Heart left ventricle (tissue), 16 donors: ENCODE measurements at places on chromosomes 11 and 22.

DNA sequence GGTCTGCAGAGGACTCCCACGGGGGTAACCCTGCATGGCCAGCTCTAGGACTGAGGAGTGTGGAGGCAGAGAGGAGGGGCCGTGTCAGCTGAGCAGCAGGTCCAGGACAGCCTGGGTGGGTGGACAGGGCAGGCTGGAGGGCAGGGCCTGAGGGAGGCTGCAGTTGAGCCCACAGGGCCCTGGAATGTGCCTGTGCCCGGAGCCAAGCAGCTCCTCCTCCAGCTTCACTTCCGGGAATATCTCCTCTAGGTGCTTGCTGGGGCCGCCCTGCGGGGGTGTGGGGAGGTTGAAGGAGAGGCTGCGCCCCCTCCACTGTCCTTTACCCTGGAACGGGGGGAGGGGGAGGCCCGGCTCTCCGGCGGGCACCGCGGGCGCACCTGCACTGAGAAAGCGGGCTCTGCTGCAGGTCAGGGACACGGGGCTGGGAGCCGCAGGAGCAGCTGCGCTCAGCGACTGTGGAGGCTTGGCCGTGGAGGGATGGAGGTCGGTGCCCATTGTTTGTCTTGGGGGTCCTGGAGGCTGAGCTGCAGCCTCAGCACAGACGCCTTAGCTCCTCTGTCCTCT lies 1293.2 kb downstream of the BRD1 start:
- no peak for DNase-seq

DNA sequence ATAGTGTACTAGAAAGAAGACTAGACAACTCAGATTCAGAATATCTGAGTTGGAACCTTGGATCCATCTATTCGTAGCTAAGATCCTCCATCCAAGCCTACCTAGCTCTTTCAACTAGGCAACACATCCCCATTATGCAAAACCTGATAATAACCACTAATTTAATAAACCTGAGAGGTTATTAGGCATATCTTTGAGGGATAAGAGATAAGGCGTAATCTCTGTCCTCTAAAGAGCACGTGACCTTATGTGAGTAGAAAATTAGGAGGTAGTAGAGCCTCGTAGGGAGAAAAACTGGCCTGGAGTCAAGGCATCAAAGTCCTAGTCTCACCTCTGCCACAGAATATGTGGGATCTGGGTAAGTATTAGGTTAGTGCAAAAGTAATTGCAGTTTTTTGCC lies 87.8 kb downstream of the FAM168A start:
- no peak for DNase-seq

DNA sequence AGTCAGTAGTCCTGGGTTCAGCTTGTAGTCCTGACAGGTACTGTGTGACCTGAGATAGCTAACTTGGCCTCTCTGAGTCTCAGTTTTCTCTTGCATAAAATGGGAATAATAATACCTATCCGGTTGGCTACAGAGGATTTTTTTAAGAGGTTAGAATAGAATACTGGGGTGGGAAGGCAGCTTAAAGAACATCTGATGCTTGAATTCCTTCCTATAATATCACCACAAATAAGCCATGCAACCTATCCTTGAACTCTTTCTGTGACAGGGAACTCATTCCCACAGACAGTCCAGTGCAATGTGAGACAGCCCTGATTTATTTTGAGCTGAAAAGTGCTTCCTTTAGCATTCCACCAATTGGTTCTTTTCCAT lies 110.1 kb downstream of the CCDC81 start:
- no peak for DNase-seq

DNA sequence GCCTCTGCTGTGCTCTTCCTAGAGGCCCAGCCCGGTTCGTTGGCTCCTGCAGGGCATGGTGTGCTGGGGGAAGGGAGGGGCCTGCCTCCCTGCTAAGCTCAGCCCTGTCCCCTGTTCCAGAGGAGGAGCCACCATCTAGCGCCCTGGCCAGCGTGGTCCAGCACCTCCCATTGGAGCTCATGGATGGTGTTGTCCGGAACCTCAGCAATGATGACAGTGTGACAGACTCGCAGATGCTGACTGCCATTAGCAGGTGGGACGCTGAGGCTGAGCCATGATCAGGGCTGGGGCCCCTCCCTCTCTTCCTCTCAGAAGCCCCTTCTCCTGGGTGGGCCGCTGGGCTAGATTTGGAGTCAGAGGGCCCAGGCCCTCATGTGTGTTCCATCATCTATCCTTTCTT lies 9.1 kb downstream of the USP35 start:
- DNase-seq = no peak

DNA sequence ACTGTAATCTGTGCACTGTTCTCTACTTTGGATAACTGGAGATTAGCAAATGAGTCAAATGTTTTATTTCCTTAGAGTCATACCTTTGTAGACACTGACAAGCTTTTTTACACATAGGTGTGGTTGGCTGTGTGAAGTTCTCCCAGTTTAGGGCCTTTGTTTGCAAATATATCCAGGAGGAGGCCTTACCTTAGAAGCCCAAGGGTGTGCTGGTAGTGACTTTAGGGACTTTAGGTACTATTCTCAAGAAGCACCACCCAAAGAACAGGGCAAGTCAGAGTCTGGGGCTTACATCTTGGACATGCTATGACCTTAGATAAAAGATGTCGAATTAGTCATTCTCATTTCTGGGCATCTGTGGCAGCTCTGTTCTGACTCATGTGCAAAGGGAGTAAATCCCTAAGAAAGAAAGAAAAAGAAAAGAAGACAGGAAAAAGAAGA lies 4.8 kb upstream of the FAR1 start:
- no peak for DNase-seq

- DNase-seq = no peak
Observed at GRCh38 chr11:86511086-86511551, 136.4 kb downstream of the CCDC81 start.

- DNase-seq = peak; percentile 52
Observed at GRCh38 chr11:10770626-10771254, 19.7 kb downstream of the CTR9 start.

- DNase-seq = no peak
Observed at GRCh38 chr22:41931701-41932269, 5.2 kb upstream of the TNFRSF13C start.

GRCh38 chr11:133966172-133966651 lies 9.4 kb upstream of the IGSF9B start:
- no peak for DNase-seq

DNA sequence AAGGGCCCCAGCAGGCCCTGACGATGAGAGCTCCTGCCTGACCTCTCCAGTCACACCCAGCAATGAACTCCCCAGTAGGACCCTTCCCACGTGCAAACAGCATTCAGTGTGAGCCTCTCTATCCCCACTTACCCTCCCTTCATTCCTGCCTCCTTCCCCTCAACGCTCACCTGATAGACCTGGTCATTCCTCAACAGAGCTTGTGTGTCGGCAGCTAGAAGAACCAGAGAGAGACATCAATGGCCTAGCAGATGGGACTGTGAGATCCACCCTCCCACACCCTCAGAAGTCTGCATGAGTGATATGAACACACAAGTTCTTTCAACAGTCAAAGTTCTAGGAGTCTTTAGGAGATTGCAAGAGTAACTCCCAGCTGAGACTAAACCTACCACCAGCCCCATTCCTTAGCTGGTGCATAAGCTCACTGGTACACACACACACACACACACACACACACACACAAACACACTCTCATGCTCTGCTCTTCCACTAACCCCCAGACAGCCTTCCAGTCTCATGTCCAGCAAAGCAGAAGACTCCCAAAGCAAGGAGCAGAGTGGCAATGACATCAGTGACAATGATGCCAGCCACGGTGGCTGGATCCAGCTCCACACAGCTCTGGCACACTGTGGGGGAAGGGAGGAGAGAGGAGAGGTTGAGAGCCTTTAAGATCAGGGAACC lies 3.1 kb downstream of the CD3D start:
- DNase-seq = no peak

- no peak for DNase-seq
Observed at GRCh38 chr11:123559523-123559955, 94.9 kb downstream of the SCN3B start.

DNA sequence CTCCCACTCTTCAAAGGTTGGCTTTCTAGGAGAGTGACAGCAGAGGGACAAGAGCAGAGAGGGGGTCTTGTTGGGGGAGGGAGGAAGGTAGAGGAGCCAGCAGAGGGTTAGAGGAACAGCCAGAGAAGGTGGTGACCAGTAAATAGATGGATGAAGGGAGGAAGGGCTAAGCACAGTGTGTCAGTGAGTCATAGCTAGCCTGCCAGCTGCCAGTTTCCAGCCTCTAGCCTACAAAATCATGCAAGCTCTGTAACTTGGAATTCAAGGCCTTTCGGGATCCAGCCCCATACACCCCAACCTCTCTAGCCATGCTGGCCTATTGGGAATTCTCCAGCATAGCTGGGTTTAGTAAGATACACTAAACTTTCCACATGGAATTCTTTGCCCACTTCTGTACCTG lies 147.4 kb upstream of the TEAD1 start:
- no peak for DNase-seq

- DNase-seq = no peak
Observed at GRCh38 chr11:121763526-121763925, 310.8 kb upstream of the SORL1-AS1 start.

GRCh38 chr22:37508431-37508992 lies 10.7 kb downstream of the CARD10 start:
- peak; percentile 69 for DNase-seq

- peak; percentile 23 for DNase-seq
Observed at GRCh38 chr11:69921128-69922014, 102.2 kb upstream of the FGF3 start.

DNA sequence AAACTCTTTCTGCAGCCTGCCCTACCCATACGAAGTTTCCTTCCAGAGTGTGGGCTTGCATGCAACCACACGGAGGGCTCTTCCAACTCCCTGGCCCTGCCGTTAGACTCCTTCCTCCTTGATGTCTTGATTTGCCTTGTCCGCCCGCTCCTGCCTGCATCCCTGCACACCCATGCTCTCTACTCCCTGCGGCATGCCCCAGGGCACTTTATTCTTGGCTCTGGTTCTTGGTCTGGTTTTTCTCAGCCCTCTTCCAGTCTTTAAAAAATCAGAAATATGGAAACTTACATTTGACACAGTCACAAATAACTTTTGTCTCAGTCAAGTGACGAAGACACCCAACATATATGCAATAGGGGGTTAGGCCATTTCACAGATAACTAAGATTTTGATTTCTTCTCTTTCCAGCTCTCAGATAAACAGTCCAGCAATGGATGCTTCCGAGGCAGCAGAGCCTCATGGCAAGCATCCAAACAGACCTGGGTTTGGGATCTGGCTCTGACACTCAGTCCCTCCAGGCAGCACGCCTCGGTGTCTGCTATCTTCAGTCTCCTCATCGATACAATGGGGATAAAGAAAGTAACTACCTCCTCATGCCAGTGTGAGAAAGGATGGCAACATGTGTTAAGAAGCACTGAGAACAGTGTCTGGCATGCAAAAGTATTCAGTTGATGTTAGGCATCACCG lies 15.7 kb upstream of the OPCML start:
- DNase-seq = no peak

GRCh38 chr22:44256556-44257485 lies 55.9 kb downstream of the SHISAL1 start:
- no peak for DNase-seq

DNA sequence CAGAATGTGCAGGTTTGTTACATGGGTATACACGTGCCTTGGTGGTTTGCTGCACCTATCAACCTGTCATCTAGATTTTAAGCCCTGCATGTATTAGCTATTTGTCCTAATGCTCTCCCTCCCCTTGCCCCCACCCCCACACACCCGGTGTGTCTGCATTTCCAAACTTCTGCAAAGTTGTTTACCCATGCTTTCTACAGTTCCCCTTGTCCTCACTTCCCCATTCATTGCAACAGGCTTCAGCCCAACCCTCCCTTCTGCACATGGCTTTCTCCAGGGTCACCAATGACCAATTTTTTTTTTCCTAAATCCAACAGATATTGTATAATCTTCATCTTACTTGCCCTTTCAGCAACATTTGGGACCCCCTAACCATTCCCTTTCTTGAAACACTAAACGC lies 32.0 kb upstream of the NUP50 start:
- DNase-seq = peak; percentile 36

- DNase-seq = peak; percentile 56
Observed at GRCh38 chr22:50296658-50297490, 10.6 kb downstream of the PLXNB2 start.

DNA sequence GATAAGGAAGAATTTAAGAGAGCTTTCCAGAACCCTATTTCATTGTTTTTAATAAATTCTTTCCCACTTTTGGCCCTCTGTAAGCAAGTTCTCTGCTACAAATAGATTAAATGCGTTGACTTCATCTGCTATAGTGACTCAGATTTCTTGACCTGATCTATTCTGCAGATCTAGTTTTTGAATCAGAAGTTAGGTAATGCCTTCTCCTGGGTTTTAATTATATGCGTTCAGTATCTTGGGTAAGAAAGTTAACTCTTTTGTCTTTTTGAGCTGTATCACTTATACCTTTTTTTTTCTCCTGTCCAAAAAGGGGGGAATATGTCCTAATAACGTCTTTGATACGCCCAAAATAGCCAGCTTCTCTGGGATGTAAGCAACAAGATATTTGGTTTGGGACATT lies 2.4 kb upstream of the HEPHL1 start:
- DNase-seq = no peak

DNA sequence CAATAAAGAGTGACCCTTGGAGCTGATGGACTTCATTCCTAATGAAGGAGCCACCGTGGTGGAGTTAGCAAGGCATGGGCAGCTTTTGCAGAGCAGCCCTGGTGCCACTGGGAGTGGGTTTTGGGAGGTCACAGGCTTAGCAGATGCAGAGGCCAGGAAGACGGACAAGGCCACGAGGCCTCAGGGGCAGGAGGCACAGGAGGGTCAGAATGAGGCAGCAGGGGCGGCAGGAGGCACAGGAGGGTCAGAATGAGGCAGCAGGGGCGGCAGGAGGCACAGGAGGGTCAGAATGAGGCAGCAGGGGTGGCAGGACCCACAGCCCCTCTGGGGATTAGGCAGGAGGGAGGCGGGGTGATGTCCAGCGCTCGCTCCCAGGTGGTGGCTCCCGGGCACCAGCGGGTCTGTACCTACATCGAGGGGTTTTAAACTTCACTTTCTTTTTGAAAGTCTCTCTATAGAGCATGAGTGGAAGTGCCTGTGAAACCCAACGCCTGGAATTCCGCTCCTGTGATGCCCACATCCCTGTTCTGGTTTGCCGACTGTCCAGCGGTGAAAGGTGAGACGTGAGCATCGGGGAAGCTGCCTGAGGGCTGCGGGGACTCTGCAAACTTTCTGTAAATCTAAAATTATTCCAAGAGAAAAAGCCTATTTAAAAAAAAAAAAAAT lies 521.6 kb downstream of the BRD1 start:
- DNase-seq = no peak
